H1 (cell line): ENCODE measurements at places on chromosomes 5 and 9. TPM values are rescaled to one million over a fixed set of nuclear protein-coding genes. Genes with fewer than 3 reads are reported as not detected.

KLF9 gene
- total RNA-seq = 0.82 and 0.98 TPM in 2 replicates

CHSY3 gene
- 1.4 and 1.8 TPM in 2 replicates for total RNA-seq

PCSK5 gene
- total RNA-seq = 10.1 and 10.7 TPM in 2 replicates

COL27A1 gene
- 22.5 and 22.8 TPM in 2 replicates for total RNA-seq

STPG3 gene
- total RNA-seq = not detected in 2 replicates

TLE4 gene
- 36.9 and 39.2 TPM in 2 replicates for total RNA-seq

TRIM14 gene
- 18.7 and 19.4 TPM in 2 replicates for total RNA-seq

PRELID2 gene
- 7.5 and 7.8 TPM in 2 replicates for total RNA-seq

GRCh38 chr5:126562823-126563222, 32.2 kb downstream of the ALDH7A1 start:
- no peak for DNase-seq
- H3K4me1 ChIP-seq = no peaks in the 10 kb centered on the region
- H3K27me3 ChIP-seq = no peaks in the 10 kb centered on the region
- H3K36me3 ChIP-seq = peaks cover 17% of the 10 kb centered on the region
- H3K27ac ChIP-seq = no peak overlapping the region
- H3K4me3 ChIP-seq = no peak overlapping the region

DNA sequence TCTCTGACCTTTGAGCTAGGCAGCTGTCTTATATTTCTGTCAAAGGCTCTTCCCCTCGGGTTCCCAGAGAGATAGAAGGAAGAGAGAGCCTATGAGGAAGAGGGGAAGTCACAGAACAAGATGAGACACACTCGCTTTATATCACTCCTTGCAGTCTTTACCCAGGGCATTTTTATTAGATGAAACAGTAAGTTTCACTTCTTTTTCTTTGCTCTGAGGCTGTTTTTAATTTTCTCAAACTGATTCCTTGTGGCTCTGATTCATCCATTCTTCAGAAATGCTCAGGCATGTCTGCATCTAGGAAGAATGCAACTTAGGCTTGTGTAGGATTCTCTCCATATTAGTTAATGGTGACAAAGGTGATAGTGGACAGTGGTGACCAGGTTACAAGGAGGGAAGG, 132.9 kb upstream of the CHD1 start:
- no peak for DNase-seq
- no peak overlapping the region for H3K4me3 ChIP-seq
- H3K4me1 ChIP-seq = no peaks in the 10 kb centered on the region

DNA sequence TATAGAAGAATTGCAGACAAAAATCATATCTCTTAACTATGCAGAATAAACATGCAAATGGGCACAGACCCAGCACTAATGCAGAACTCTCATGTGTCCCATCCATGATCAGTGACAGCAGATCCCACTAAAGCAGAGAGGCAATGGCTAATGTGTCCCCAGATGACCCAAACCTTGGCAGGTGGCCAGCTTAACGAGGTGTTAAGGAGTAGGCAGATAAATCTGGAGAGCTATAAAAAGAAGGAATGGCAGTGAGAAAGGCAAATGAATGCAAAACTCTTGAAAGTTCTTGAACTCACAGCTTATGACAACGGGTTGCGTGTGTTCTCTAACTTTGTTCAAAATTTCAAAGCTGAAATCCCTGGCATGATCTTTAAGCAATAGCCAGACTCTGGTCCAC, 265.4 kb downstream of the RASEF start:
- DNase-seq = no peak
- no peak overlapping the region for H3K27ac ChIP-seq
- H3K4me1 ChIP-seq = no peaks in the 10 kb centered on the region
- H3K36me3 ChIP-seq = no peaks in the 10 kb centered on the region

GRCh38 chr9:100426189-100426529, 784 bp upstream of the MSANTD3 start:
- H3K36me3 ChIP-seq = no peaks in the 10 kb centered on the region
- H3K27me3 ChIP-seq = no peaks in the 10 kb centered on the region
- H3K27ac ChIP-seq = 0 out of 2 replicates have a peak overlapping the region, but pooled peaks have one; percentile 39
- H3K4me3 ChIP-seq = peak overlapping the region; percentile 94

DNA sequence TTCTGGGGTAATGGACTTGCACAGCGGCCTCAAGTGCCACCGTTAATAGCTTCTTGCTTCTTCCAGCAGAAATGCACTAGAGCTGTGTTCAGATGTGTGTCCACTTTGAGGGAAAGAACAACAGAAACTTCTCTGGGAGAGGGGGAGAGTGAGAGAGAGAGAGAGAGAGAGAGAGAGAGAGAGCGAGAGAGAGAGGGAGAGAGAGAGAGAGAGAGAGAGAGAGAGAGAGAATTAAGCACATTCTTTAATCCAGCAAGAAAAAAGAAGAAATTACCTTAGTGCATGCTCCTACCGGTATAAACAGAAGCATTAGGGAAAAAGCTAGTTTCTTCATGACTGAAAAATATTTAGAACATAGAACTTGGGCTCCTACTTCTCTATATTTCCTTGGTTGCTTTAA, 418.8 kb downstream of the MAN2A1 start:
- no peaks in the 10 kb centered on the region for H3K36me3 ChIP-seq
- H3K27ac ChIP-seq = no peak overlapping the region
- DNase-seq = no peak
- H3K4me1 ChIP-seq = no peaks in the 10 kb centered on the region
- H3K27me3 ChIP-seq = no peaks in the 10 kb centered on the region

- DNase-seq = no peak
- peaks cover 8% of the 10 kb centered on the region for H3K4me1 ChIP-seq
- no peak overlapping the region for H3K27ac ChIP-seq
- H3K36me3 ChIP-seq = no peaks in the 10 kb centered on the region
- H3K27me3 ChIP-seq = no peaks in the 10 kb centered on the region
Observed at GRCh38 chr5:171649075-171649401, 136.6 kb upstream of the SMIM23 start.

DNA sequence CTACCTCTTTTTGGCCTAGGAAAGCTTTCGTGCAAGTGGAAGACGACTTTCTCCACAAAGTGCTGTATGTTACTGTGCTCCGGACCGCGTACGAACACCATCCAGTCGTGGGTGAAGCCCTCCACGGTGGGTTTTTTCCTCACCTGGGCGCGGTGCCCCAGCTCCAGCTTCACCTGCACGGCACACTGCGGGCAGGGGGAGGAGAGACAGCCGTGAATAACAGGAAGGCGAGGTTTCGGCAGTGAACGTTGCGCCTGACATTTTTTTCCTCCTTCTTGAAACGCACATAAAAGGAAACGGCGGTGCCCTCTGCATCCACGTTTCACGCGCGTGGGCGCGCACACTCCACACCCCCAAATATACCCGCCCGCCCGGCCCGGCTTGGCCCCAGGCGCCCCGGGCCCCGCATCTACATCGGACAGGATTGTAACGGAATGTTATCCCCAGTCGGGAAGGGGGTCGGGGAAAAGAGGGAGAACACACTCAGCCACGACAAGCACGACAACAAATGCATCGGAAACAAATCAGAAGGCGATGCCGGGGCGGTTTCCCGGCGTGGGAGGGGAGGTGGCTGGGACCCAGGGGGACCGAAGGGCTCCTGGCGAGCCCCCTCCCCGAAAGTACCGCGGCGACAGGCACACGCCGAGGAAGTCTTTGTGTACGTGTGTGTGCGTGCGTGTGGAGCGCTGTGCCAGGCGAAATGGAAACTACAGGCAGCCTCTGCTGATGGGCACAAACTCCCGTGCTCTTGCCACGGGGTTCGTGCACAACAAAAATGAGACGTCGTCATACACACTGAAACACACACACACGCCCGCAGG, 1.4 kb downstream of the MLLT3 start:
- DNase-seq = peak; percentile 60
- H3K27ac ChIP-seq = no peak overlapping the region
- H3K4me1 ChIP-seq = no peaks in the 10 kb centered on the region
- H3K36me3 ChIP-seq = no peaks in the 10 kb centered on the region
- peaks cover 40% of the 10 kb centered on the region for H3K27me3 ChIP-seq

DNA sequence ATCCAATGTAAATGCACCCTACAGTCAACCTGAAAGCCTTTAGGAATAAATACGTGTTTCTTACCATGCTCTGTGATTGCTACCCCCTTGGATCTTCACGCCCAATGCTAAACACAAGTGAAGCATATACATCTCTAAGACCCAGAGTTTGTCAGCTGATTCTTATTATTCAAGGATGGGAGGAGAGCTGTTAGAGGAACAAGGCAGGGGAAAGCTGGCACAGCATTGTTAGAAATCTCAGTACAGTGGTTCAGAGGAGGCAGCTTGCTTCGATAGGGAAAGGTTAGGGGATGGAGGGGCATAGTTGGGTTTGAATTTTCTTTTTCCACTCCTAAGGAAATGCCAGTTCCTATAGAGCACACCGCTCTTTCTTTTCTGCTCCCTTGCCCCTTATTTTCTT, 16.7 kb upstream of the TAF11L2 start:
- H3K27ac ChIP-seq = no peak overlapping the region
- DNase-seq = no peak
- no peak overlapping the region for H3K4me3 ChIP-seq
- no peaks in the 10 kb centered on the region for H3K4me1 ChIP-seq
- no peaks in the 10 kb centered on the region for H3K27me3 ChIP-seq
- no peaks in the 10 kb centered on the region for H3K36me3 ChIP-seq

GRCh38 chr9:131589124-131589711, 43.9 kb downstream of the PRRT1B start:
- no peak overlapping the region for H3K4me3 ChIP-seq
- peaks cover 2% of the 10 kb centered on the region; the same call in 1 of the 2 replicates for H3K36me3 ChIP-seq
- no peaks in the 10 kb centered on the region for H3K27me3 ChIP-seq

GRCh38 chr5:35617435-35618303, at the start of gene SPEF2:
SPEF2 (plus strand) TSS chr5:35617863; CDS start chr5:35617998, 135 bp downstream.
- peak; percentile 81 for DNase-seq
- no peaks in the 10 kb centered on the region for H3K4me1 ChIP-seq
- peak within 1 kb of the TSS; percentile 88 for H3K4me3 ChIP-seq
- H3K27me3 ChIP-seq = peaks cover 22% of the 10 kb centered on the region
- H3K36me3 ChIP-seq = no peaks in the 10 kb centered on the region
- H3K27ac ChIP-seq = no peak within 1 kb of the TSS

- no peak overlapping the region for H3K4me3 ChIP-seq
- H3K4me1 ChIP-seq = no peaks in the 10 kb centered on the region
- no peak for DNase-seq
- no peaks in the 10 kb centered on the region for H3K36me3 ChIP-seq
- no peak overlapping the region for H3K27ac ChIP-seq
- H3K27me3 ChIP-seq = no peaks in the 10 kb centered on the region
Observed at GRCh38 chr5:53902296-53902907, 342.0 kb downstream of the NDUFS4 start.
